T-helper 9 cell (primary cell): ENCODE measurements at places on chromosomes 13 and 19.

GRCh38 chr13:28336193-28336657, 158.7 kb downstream of the FLT1 start:
- no peak for DNase-seq

GRCh38 chr13:43544631-43545030, 242.1 kb downstream of the ENOX1 start:
- DNase-seq, result no peak

DNA sequence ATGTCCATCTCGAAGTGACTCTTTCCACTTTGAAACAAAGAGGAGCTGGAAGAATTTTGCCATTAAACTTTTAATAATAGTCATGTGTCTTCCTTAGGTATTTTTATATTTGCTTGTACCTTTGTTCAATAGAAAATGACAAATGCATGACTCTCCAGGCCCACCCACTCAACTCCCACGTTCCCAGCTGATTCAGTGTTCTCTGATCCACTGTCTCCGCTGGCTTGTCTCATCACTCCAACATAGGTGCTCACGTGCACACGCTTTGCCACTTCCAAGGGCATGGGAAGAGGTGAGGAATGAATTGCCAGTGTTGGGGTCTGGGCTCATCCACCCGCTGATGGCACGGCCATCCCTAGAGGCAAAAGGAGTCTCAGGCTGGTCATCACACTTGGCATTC, 24.5 kb downstream of the RASL11A start:
- DNase-seq, result no peak

GRCh38 chr13:90454002-90454636, 893.4 kb upstream of the MIR17HG start:
- DNase-seq, result no peak

DNA sequence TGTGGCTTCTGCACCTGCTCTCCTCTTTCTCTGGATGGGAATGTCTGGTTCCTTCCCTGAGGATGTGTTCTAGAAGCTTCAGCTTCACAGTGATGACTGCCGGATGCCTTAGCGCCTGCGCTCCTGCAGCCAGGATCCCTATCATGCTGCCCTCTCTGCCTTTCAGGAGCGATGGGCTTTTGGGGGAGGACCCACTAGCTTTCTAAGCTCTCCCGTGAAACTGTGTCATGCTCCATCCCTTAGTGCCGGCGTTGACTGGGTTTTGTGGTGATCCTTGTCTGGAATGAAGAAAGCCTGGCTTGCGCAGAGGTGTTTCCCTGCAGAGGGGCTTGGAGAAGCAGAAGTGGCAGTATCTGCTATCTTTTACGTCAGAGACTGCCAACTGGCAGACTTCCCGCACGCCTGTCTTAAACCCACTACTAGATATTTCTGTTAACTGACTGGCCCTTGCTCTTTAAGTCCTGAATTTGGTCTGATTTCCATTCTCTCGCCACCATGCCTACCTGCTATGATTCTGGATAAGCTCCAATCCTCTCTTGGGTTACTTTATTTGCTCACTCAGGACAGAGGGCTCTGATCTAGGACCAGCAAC, 3.8 kb upstream of the KMT2B start:
- DNase-seq, result no peak

DNA sequence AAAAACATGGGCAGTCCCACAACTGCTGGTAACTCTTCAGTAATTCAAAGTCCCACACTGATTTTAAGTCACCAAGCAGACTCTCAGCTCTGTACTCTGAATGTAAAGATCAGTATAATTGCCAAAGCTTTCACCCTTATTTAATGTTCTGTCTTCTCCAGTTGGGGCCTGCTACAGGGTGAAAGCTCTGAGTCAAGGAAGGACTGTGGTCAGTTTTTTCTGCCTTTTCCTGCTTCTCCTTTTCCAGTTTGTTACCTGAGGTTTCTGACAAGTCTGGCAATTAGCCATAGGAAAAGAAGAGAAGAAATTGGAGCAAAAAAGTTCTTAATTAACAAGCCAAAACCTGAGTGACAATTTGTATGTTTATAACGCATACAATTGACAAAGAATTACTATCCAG, 279.3 kb downstream of the RBM26 start:
- no peak for DNase-seq

- DNase-seq, result no peak
Observed at GRCh38 chr13:102978168-102978567, 88.0 kb downstream of the SLC10A2 start.

GRCh38 chr13:27463500-27463899, 13.1 kb upstream of the MTIF3 start:
- no peak for DNase-seq

DNA sequence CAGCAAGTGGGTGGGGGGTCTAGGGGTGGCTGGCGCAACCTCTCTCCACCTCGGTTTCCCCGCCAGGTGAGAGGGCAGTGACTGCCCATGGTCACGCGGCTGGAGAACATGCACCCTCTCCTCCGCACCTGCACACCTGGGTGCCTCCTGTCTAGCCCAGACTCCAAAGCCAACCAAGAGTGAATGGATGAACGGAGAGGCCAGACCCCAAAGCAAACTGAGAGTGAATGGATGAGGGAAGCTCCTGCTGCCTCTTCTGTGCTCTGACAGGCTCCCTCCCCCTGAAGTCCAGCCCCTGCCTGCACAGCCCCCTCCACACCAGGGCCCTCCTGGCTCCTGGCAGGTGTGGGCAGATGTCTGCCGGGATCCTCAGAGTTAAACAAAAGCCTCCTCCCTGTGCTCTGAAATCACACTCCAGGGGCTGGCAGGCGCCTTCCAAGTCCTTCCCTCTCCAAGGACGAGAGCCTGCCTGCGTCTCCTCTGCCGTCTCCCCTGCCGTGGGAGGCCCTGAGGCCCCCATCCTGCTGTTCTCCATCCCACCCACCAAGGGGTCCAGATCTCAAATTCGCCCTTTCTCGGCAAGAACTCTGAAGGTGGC, 2.2 kb downstream of the SBNO2 start:
- DNase-seq, result no peak

GRCh38 chr19:8593931-8594330, 16.6 kb downstream of the ADAMTS10 start:
- DNase-seq, result no peak

DNA sequence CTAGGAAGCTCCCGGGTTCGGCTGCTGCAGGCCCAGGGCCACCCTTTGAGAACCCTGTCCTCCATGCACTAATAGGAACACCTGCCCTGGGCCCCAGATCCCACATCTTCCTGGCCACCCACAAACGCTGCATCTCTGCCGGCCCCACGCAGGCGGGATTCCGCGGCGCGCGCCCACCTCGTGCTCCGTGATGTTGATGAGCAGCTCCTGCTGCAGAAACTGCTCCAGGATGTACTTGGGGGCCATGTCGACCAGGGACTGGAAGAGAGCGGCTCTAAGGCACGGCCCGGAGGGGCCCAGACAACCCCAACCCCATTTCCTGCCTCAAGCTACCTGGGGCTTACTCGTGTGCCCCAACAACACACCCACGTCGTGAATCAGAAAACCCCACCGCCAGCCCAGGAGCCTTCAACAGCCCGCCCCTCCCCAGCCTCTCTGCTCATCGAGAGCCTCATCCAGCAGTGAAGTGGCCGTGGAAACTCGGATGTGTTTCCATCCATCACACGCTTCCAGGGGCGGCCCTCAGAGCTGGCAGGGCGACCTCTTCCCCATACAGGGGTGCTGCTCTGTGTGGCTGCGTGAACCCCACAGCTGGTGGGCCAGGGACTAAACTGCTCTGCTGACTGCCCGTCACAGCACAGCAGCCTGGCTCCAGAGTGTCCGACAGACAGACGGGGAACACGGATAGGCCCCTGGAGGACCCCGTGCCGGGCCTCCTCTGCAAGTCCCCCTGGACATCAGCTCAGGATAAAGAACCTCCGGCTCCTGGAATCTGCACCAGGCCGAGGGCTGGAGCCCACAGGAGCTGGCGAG, 4.2 kb downstream of the POLR2E start:
- no peak for DNase-seq

GRCh38 chr13:32938314-32938713, 77.9 kb upstream of the KL start:
- DNase-seq, result no peak

GRCh38 chr19:10102787-10103236, 334 bp upstream of the ANGPTL6 start:
- DNase-seq, result no peak

DNA sequence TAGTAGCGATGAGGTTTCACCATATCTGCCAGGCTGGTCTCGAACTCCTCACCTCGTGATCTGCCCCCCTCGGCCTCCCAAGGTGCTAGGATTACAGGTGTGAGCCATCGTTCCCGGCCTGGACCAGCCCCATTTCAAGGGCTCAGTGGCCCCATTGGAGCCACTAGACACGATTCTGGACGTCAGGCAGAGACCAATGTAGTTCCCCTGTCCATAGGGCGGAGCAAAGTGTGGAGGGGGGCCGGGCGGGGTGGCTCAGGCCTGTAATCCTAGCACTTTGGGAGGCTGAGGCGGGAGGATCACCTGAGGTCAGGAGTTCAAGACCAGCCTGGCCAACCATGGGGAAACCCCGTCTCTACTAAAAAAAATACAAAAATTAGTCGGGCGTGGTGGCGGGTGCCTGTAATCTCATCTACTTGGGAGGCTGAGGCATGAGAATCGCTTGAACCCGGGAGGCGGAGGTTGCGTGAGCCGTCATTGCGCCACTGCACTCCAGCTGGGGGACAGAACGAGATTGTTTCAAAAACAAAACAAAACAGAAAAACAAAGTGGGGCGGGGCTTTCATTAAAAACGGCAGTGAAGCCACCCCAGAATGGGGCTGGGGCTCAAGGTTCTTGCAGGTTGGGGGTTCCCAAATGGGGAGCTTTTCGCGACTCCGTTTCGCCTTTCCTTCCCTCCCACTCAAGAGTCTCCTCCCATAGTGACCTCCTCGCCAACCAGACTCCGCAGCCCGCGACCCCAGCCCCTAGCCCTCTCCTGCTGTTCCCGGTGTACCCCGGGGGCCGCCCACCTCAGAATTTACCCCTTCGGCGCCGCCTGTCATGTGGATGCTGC, 758 bp upstream of the TECR start:
- no peak for DNase-seq

DNA sequence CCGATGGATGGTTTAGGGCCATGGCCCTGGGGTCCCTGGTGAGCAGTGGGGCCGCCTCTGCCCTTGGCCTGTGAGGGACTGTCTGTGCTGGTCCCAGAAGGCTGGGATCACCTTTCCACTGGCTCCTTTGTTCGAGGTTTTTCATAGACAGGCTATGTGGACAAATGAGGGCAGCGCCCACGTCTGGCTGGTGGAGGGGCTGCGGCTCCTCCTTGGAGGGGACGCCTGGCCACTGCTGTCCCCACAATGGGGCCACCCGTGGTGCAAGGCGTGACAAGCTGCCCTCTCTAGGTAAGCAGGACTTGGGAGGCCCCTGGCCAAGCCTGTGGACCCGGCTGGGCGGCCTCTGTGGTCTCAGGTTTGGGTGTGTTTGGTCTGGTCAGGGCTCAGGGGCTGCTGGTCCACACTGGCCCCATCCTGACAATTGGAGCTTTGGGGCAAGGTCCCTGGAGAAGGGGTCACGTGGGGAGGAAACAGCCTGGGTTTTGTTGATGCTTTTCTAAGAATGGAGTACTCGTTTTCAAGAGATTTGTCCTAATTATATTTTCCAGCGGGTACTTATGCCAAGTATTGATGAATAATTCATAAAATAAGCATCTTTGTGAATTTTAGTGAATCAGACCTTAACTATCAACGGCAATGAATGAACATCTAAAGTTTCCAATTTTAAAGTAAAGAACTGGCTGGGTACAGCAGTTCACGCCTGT, 33.3 kb downstream of the MCF2L start:
- no peak for DNase-seq

DNA sequence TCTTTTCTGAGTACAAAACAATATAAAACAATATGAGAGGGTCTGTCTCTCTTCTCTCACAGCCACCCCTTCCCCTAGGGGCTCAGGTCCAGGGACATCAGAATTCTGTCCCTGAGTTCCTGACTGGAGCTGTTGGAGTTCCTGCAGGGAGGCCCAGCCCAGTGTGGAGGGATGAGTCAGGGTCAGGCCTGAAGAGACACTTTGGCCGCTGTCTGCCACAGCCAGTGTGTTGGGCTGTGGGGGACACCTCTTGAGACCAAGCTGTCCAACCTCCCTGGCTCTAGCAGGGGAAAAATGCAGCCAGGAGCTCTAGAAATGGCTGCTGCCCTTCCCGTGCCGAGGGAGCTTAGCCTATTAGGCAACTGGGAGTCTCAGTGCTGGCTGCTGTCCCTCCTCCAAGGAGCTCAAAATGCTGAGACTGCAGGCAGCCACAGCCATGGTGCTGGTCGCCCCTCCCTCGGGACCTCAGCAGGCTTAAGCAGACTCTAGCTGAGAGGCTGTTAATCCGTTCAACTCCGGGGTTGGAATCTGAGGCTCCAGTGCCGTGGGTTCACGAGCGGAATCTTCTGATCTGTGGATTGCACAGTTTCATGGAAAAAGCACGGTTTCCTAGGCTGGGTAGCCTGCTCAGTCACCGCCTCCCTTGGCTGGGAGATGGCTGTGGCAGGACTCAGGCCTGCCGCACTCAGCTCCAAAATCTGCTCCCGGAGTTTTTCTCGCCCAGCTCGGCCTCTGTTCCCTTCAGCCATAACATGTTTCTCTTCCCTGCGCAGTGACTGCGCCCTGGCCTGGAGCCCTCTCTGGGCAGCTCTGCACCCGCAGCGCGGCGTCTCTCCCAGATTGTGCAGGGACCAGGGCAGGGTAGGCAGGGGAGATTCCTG, 3.8 kb upstream of the ZNF626 start:
- DNase-seq, result no peak
